ENCODE measurements at places on chromosomes 12 and 14. TPM values are rescaled to one million over a fixed set of nuclear protein-coding genes. Genes with fewer than 3 reads are reported as not detected.

Gene HVCN1
- 3.3 TPM for total RNA-seq

Gene KLRB1
- total RNA-seq, result not detected

Gene TRPV4
- 1.6 TPM for total RNA-seq

Gene LDHB
- total RNA-seq, result 432 TPM

Gene FAM90A1
- total RNA-seq, result not detected

Gene MMP19
- total RNA-seq, result 0.17 TPM

Gene CPM
- total RNA-seq, result 5.3 TPM

Gene CFAP73
- not detected for total RNA-seq

DNA sequence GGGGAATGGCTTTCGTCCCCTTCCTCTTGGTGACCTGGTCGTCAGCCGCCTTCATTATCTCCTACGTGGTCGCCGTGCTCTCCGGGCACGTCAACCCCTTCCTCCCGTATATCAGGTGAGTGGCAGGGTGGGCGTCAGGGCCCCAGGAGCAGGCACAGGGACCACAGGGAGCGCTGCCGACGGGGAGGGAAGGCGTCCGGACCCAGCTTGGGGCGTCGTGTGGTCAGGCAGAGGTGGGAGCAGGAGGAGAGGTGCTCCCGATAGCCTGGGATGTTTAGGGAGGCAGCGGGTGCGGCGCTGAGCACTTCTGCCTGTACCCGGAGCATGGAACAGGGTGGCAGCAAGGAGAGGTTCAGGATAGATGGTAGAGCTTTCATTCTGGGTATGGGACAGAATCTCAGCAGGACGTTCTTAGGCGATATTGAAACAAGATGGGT, 444 bp downstream of the DRAM1 start:
- peak; percentile 18 for DNase-seq

DNA sequence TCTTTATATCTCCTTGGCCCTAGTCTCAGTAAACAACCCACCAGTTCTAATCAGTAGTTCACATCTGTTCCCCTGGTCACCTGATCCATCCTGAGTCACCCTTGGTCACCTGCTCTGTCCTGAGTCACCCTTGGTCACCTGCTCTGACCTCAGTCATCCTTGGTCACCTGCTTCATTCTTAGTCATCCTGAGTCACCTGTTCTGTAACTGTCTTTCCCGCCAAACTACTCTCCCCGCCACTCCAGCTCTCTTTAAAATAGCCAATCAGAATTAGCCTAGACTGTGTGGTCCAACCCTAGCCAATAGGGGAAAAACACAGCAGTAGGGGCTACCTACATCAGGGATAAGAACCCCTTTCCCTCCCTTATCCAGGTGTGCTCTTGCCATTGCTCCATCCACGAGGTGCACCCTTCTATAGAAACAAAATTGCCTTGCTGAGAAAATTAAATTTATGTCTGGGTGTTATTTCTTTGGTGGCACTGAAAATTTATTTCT, 245.4 kb upstream of the DIO3 start:
- peak; percentile 70 for DNase-seq

GRCh38 chr14:103867020-103867419, 19.6 kb upstream of the PPP1R13B start:
- no peak for DNase-seq

DNA sequence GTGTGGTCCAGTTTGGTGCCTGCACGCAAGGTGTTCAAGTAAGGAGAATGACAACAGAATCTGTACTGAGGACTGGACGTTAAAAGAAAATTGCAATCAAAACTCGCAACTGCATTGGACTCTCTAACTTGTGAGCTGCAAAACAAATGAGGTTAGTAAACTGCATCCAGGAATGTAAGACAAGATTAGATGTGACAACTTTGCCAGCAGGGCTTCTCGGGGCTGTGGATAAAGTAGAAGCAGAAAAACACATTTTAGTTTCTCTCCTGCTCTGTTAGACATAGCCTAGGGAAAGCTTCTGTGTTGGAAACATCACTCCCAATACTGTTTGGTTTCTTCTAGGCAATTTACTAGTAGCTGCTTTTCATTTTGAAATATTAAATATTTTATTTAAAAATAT, 338.2 kb upstream of the NAV3 start:
- DNase-seq, result no peak

GRCh38 chr14:92384461-92385133, 61.6 kb downstream of the SLC24A4 start:
- DNase-seq, result no peak

DNA sequence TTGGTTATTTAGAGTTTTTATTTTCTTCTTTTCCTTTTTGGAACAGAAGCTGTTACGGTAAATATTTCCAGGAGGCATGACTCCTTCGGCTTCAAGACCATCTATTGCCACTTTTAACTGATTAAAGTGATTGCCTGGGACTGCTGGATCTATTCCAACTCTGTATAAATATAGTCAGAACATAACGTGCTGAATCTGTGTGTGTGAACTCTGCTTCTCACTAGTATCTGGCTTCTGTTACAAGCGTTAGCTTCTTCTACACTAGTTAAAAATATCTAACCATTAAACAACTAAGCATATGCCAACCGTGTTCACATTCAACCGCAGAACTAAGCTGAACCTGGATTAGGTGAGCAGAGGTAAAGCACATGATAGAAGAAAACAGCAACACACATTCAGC, 49.0 kb downstream of the TMTC1 start:
- no peak for DNase-seq

- DNase-seq, result no peak
These were observed 1.4 kb upstream of the BCAT1 start for GRCh38 chr12:24950231-24950834.

GRCh38 chr12:7190268-7191055, 976 bp downstream of the PEX5 start:
- DNase-seq, result no peak

- no peak for DNase-seq
These were observed 57.2 kb upstream of the NTF3 start for GRCh38 chr12:5374713-5375112.

DNA sequence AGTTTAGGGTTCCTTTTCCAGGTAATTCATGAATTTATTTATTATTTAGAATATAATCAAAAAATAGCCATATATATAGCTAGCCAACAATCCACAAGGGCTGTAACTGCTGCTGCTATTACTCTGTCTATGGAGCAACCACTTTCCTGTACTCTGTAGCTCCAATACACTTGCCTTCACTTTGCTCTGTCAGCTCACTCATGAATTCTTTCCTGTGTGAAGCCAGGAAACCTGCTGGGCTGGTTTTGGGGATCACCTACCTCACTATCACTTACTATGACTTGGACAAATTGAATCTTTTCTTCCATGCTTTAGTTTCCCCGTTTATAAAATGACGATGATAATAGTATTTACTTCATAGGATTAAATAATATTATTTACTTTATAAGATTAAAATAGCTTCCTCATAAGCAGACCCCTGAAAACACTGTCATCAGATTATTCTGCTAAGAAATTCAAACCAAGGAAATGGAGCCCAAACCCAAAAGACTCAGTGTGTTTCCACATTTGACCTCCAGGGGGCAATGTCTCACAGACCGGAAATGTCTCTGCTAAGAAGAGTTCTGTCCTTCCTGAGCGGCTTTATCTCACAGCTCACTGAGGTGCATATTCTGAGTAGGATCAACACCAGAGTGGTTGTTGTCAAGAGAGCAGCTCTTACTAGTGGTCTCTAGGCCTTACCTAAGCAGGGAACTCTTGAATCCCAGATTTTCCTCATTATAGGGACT, 457.1 kb downstream of the DAD1 start:
- peak; percentile 37 for DNase-seq

DNA sequence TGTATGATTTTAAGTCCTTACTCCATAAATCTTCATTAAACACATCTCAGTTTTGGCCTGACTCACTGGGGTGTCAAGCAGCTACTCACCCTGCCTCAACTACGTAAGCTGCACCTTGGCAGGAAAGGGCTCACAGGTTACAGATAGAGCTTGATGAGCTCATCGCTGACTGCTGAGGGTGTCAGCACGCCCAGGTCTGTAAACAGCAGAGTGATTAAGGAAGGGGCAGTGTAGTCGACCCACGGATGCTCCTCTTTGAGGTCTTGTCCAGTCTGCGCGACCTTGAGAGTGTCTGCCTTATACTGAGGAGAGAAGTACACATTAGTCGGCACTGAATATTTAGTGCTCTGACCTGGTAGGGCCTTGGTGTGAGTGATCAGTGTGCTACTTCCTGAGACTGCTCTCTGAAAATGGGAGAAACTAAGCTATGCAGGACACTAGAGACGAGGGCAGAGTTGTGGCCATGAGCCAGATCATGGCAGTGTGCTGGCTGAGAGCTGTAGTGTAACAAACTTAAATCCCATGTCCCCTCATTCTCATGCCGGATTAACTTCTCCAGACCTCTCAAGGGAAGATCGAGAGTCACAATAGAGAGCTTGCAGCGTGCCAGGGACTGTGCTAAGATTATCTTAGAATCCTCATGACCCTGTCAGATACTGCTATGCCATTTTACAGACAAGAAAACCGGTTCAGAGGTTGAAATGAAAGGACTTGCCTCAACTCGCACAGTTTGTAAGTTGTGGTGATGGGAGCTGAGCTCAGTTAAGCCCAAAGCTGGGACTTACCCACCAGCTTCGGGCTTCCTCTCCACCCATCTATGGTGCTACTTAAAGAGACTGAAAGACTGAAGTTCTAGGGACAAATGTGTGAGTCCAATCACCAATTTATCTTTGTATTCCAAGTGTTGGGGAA, 11.6 kb downstream of the EIF2B1 start:
- no peak for DNase-seq

DNA sequence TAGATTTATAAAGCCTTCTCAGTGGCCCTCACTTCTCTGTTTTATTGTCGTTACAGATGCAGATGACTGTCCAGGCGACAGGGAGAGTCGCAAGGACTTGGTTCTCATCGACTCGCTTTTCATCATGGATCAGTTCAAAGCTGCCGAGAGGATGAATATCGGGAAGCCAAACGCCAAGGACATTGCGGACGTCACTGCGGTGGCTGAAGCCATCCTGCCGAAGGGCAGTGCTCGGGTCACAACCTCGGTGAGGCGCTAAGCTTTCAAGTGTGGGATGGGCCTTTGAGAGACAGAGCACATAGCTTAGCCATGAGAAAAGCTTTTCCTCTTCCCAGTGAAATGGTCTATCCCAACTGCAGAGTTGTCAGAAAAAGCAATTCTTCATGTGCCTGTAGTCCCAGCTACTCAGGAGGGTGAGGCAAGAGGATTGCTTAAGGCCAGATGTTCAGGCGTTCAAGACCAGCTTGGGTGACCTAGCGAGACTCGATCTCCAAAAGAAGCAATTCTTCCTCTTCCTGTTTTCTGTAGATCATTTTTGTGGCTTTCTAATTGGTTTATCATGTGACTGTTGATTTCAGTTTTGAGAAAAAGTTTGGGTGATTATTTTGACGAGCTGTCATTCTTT, 56.4 kb downstream of the EP400 start:
- DNase-seq, result no peak

DNA sequence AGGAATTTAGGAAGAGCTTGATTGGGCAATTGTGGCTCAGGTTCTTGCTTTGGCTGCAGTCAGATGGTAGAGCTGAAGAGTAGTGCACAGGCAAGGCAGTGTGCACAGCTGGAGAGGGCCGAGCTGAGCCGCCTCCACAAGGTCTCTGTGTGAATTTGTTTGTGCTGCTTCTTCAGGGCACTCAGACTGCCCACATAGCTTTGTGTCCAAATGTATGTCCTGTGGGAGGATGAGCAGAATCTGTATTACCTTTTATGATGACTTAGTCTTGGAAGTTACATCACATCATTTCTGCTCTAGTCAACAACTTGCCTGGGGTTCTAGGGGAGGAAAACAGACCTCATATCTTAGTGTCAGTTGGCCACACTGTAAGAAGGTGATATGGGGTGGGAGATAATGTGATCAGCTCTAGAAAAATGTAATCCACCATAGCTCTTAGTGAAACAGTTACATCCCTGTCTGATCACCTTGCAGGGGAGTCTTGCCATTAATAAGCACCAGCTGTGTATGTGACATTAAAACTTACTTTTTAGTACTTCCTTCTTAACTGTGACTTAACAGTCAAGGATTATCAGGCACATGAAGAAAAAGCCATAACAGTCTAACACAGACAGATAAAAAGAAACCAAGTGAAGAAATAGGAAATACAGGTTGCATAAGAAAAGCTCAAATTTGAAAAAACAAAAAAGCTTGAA, 53.4 kb downstream of the RCOR1 start:
- no peak for DNase-seq

GRCh38 chr12:99752740-99753139, 105.2 kb downstream of the GARIN6 start:
- peak; percentile 79 for DNase-seq

- peak; percentile 58 for DNase-seq
These were observed 22.4 kb upstream of the GPR33 start for GRCh38 chr14:31510222-31510621.

GRCh38 chr12:107267604-107268003, 174.3 kb upstream of the CRY1 start:
- DNase-seq, result no peak

GRCh38 chr14:79514700-79515099, 696.6 kb downstream of the DIO2 start:
- DNase-seq, result peak; percentile 75

- peak; percentile 44 for DNase-seq
These were observed 45.0 kb downstream of the TRAFD1 start for GRCh38 chr12:112170376-112170775.

GRCh38 chr12:41151793-41152192, 36.3 kb upstream of the PDZRN4 start:
- DNase-seq, result peak; percentile 61

DNA sequence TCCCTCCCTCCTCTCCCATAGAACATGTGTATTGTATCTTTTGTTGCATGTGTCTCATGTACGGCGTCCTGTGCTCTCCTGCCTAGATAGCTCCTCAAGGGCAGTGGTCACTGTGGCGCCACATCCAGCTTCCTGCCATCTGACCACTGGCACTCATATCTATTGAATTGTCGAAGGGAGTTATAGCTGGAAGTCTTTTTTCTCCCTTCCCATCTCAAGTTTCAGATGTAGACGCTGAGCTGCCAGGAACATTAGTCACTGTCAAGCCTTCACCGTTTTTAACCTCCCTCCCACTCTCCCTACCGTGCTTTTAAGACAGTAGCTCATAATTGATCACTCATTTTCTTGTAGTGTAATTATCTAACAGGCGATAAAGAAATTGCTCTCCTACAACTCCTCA, 33.0 kb downstream of the MTHFD1 start:
- peak; percentile 89 for DNase-seq

- peak; percentile 44 for DNase-seq
These were observed 71.8 kb upstream of the OVCH1 start for GRCh38 chr12:29569132-29569757.

- DNase-seq, result no peak
These were observed 12.8 kb upstream of the PIP4K2C start for GRCh38 chr12:57577981-57578758.

- no peak for DNase-seq
These were observed 204.9 kb downstream of the DAD1 start for GRCh38 chr14:22384167-22384549.

DNA sequence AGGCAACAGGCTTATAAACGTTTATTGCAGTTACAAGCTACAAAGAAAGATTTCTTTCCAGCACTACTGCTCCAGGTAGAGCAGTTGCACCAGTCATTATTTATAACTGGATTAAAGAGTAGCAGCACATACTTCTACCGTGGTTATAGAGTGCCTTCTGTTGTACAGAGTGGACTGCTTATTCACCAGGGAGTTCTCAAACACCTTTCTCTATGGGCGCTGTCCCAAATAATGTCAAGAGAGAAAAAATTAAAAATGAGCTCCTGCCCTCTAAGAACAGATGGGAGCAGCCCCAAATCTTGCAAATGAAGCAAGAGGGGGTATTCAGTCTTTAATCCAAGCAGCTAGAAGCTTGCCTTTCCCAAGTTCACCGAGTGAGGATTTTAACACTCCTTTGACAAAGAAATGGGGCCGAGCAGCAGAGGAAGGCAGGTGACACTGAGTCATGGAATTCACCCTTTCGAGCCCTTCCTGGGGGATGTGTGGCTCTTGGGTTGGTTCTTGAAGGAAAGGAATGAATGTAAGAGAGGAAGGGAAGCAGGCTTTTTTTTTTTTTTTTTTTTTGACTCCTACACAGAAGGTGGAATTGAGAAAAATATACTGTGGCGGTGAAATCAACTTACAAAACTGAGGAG, 181.2 kb downstream of the PRKCH start:
- DNase-seq, result no peak
